ENCODE measurements at places on chromosomes 4 and X.

DNA sequence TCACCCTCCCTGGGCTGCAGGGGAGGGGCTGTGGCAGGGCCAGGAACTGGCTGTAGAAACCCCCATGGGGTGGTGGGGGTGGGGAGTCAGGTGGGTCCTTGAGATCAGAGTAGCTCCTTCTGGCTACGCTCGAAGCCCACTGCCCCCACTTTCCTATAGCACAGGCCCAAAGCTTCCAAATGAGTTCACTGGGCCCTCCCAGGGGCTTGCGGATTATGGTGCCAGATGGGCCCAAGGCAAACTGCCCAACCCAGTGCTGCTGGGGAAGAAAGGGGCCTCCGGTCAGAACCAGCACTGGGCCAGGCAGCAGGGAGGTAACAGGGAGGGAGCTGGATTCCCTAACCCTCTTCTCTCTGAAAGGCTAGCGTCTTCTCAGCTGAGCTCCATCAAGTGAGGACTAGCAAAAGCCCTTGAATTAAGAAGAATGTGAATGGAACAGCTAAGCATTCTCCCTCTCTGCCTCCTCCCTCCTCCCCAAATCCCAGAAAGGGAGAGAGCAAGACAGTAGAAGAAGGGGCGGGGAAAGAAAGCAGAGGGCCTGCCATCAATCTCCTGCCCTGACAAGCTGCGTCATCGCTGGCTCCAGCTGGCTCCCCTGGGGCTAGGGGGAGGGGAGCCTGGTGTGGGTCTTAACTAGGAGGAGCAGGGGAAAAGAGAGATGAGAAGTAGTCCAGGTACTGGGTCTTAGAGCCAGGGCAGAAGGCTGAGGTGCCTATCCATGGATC lies 34.7 kb downstream of the FRMPD3 start:
- H3K36me3 ChIP-seq = no peaks in the 10 kb centered on the region
- DNase-seq = peak; percentile 75
- H3K27ac ChIP-seq = peak overlapping the region; percentile 52
- no peaks in the 10 kb centered on the region for H3K27me3 ChIP-seq

- no peaks in the 10 kb centered on the region for H3K36me3 ChIP-seq
- H3K4me1 ChIP-seq = peaks cover 2% of the 10 kb centered on the region
- no peak overlapping the region for H3K27ac ChIP-seq
- no peak overlapping the region for H3K4me3 ChIP-seq
- H3K27me3 ChIP-seq = no peaks in the 10 kb centered on the region
These were observed 7.0 kb downstream of the MTM1 start for GRCh38 chrX:150575419-150575814.

DNA sequence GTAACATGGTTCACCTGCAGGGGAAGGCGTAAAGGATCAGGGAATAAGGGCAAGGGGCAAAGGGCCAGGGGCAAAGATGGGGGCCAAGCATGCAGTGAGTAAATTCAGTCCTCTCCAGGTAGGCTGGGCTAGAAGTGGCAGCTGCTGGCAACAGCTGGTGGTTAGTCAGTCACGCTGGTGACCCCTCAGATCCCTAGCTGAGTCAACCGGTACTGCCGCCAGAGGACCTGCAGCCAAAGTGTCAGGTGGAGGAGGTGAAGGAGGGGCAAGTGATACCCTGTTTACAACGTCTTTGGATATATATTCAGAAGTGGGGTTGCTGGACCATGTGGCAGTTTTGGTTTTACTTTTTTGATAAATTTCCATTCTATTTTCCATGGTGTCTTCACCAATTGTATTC lies 24.6 kb upstream of the NAP1L2 start:
- H3K27ac ChIP-seq = no peak overlapping the region
- H3K27me3 ChIP-seq = no peaks in the 10 kb centered on the region

DNA sequence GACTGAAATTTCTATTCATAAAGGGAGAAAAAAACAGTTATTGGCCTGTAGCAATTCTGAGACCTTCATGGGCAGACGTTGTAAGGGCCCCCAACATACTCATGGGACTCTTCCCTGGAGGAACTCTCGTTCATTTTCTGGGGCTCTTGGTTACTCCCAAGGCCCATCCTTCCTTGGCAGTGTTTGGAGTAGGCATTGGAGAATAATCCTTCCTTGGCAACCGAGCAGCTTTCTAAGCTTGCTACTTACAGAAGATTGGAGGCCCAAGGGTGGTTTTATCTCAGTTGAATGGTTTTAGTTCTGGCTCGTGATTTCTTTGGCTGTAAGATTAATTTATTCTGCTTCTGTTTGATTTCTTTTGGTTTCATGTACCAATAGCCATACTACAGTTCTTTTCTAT lies 50.4 kb downstream of the ALG13 start:
- H3K27me3 ChIP-seq = no peaks in the 10 kb centered on the region
- no peaks in the 10 kb centered on the region for H3K36me3 ChIP-seq
- H3K4me3 ChIP-seq = no peak overlapping the region

DNA sequence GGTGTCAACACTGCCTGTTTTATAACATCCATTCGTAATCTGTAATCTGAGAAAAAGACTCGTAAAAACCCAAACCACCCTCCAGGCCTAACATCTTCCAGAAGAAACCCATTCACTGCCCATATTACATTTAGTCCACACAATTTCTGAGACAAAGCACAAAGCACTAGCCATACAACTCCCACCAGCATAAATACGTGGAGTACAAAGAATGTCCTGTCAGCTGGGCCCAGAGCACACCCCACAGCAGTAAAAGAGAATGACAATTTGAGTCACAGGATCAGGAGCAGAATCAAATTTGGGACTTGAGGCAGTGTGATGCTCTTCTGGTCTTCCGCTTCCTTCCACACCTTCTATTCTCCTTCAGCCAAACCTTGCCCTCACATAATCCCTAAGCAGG lies 6.8 kb downstream of the MECP2 start:
- no peak overlapping the region for H3K4me3 ChIP-seq
- H3K27me3 ChIP-seq = no peaks in the 10 kb centered on the region
- no peak overlapping the region for H3K27ac ChIP-seq

- no peaks in the 10 kb centered on the region for H3K27me3 ChIP-seq
- H3K36me3 ChIP-seq = no peaks in the 10 kb centered on the region
- H3K4me1 ChIP-seq = no peaks in the 10 kb centered on the region
- no peak overlapping the region for H3K27ac ChIP-seq
- H3K4me3 ChIP-seq = no peak overlapping the region
These were observed 50.6 kb upstream of the ACSL4 start for GRCh38 chrX:109783701-109784079.

- no peaks in the 10 kb centered on the region for H3K36me3 ChIP-seq
- DNase-seq = peak; percentile 67
- peak overlapping the region; percentile 12 for H3K27ac ChIP-seq
- H3K27me3 ChIP-seq = no peaks in the 10 kb centered on the region
These were observed 20.2 kb downstream of the WDR1 start for GRCh38 chr4:10096201-10096977.
